ENCODE measurements at places on chromosomes 4 and X. TPM values are rescaled to one million over a fixed set of nuclear protein-coding genes. Genes with fewer than 3 reads are reported as not detected.

- DNase-seq = no peak
Measured at GRCh38 chr4:169098969-169099690, 89.1 kb upstream of the CBR4 start.

DNA sequence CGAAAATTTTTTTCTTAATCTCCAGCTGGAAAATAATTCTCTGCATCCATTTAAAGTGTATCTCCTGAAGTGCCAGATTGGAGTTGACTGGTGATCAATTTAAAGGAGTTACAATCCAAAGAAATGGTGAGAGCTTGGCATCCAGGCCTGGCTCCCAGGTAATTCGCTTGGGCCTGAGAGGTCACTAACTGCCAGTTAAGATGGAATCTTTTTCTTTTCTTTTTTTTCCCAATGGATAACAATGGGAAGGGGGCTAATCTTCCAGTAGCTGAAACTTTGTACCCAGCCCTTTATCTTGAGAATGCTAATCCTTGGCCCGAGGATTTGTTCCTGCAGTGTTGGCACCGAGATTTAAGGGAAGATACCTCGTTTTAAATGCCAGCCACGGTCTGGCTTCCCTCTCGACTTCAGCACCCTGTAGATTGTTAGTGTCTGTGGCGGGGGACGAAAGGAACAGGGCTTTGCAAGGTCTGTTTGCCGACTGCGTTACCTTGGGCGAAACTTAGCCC lies 13.3 kb upstream of the PITX2 start:
- DNase-seq = no peak

Gene GNRHR
- total RNA-seq = not detected

DNA sequence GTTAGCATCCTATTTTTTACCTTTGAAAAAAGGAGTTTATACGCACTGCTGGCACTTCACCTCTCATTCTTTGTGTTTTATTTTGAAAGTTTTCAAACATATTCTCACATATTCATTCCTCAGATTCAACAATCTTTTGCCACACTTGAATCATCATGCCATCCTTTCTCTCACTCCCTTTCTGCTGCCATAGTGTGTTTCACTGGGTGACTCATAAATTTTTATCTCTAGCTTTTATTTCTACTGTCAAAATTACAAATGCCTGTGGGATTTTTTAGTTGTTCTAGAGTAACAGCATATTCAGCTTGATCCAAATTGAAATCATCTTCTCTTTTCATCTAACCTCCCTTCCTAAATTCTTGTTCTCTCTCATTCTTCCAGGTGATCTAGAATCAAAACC lies 28.0 kb downstream of the MFSD8 start:
- DNase-seq = no peak

- DNase-seq = no peak
Measured at GRCh38 chr4:38231626-38232025, 271.4 kb downstream of the PTTG2 start.

DNA sequence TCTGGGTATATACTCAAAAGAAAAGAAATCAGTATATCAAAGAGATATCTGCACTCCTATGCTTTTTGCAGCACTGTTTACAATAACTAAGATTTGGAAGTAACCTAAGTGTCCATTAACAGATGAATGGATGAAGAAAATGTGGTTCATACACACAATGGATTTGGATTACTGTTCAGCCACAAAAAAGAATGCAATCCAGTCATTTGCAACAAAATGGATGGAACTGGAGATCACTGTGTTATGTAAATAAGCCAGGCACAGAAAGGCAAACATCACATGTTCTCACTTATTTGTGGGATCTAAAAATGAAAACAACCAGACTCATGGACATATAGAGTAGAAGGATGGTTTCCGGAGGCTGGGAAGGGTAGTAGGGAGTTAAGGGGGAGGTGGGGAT lies 17.6 kb upstream of the NXT2 start:
- no peak for DNase-seq

Gene MAOA
- 0.45 TPM for total RNA-seq

DNA sequence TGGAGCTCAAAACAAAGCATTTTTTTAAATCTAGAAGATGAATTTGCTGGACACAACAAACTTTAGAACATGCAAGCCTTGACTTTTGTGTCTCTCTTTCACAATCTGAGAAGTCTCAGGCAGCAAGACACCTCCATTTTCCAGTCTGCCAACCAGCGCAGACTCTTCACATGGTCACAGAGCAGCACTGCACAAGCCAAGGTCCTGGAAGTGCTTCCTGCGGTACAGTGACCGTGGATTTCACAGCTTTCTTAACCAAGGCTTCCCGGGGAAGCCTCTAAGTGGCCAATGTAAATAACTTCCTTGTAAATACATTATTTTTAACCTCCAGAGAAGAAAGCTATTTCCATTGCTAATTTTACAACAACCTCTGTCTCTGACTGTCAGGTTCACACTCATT lies 31.2 kb downstream of the ZNF827 start:
- DNase-seq = no peak

DNA sequence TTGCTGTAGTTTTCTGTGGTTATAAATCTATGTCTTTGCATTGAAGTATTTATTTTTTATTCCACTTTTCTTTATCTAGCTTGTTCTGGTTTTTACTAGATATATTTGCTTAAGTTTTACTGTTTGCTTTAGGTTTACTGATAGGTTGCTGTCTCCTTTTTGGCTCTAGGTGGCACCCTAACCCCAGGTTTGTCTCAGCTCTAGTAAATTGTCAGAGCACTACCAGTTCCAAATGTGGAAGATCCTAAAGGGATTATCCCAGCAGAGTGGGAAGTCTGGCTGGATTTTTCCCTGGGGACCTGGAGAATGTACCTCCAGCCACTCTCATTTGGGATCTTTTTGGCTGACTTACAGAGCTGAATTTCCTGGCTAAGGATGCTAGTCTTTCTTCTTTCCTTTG lies 106.1 kb downstream of the PBDC1 start:
- peak; percentile 29 for DNase-seq

Gene SNX25
- total RNA-seq = 9.7 TPM

DNA sequence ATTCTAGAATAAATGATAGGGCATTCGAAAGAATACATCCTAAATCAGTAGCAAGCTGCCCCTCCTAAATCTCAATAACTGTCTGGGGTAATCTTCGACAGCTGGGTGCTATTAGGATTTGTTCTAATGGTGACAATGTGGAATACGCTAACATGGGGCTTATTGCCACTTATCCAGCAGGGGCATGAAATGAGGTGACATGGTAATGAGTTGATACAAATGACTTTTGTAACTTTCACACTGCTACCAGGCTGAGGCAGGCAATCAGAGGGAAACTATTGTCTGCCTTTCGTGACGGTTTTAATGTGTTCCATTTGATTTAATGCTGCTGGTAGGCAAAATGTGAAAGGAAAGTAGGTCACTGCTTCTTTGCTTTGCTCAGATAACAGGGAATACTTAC lies 1047.4 kb upstream of the PABPC4L start:
- DNase-seq = no peak

- DNase-seq = no peak
Measured at GRCh38 chr4:44100456-44100855, 348.2 kb downstream of the KCTD8 start.

- no peak for DNase-seq
Measured at GRCh38 chr4:163651761-163652160, 157.3 kb downstream of the TMA16 start.

- DNase-seq = no peak
Measured at GRCh38 chr4:158532556-158533231, 11.0 kb downstream of the RXFP1 start.

Gene ODAPH
- not detected for total RNA-seq

DNA sequence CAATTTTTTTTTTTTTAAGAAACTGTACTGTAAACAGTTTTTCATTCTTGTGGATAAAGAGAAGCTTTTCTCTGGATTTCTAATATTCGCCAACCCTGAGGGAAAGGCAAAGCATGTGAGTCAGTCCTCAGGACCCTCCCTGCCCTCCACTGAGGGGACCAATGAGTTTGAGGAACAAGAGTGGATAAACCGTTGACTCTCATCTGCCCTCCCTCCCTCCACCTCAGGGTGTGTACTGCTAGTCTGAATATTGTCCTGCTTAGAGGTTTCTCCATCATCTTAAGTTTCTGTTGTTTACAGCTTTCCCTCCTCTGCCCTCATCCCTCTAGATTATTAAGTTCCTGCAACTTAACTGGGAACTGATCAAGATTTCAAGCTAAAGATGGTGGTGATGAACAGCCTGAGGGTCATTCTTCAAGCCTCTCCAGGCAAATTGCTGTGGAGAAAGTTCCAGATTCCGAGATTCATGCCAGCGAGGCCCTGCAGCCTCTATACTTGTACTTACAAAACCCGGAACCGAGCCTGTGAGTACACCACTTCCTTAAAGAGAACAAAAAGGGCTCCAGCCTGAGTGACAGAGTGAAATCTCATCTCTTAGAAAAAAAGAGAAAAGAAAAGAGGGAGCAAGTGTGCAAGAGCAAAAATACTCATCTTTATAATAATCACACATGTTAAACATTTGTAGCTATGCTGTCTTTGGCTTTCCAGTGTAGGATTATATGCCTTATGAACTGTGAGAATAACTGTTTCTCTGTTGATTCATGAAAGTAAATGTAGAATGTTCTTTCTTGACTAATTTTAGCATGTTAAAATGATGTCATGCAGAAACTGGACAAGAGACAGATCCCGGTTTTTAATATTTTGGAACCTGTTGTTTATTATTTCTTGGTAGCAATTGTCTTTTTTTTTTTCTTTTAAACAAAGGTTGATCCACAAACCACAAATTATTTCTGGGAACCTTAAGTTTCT lies 11.9 kb downstream of the CA5B start:
- no peak for DNase-seq

Gene MAP9
- total RNA-seq = 17.8 TPM

DNA sequence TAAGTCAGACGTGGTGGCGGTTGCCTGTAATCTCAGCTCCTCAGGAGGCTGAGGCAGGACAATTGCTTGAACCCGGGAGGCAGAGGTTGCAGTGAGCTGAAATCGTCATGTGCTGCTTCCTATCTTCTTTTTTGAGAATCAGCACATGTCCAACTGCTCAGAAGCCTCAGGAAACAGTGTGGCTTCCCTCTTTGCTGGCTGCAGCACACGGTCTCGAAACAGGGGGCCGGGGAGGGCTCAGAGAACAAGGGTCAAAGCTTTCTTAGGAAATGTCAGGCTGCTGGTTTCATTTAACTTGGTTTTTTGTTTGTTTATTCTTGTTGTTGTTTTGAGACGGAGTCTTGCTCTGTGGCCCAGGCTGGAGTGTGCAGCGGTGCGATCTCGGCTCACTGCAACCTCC lies 31.3 kb downstream of the CRLF2 start:
- DNase-seq = no peak

Gene ADAM29
- total RNA-seq = not detected

- DNase-seq = no peak
Measured at GRCh38 chr4:98656443-98656842, 2.0 kb downstream of the TSPAN5 start.

- DNase-seq = no peak
Measured at GRCh38 chr4:42633605-42634388, 23.1 kb downstream of the ATP8A1 start.

Gene TREX2
- total RNA-seq = 1.6 TPM

- DNase-seq = peak; percentile 3
Measured at GRCh38 chrX:135740681-135741149, 27.3 kb downstream of the CT45A1 start.

- no peak for DNase-seq
Measured at GRCh38 chr4:138521809-138522208, 279.7 kb upstream of the SLC7A11 start.

- no peak for DNase-seq
Measured at GRCh38 chr4:83240379-83240875, 44.2 kb downstream of the COQ2 start.

GRCh38 chr4:12555011-12555410 lies 929.1 kb downstream of the RAB28 start:
- DNase-seq = no peak

- DNase-seq = no peak
Measured at GRCh38 chr4:98711526-98711925, 53.1 kb upstream of the TSPAN5 start.

DNA sequence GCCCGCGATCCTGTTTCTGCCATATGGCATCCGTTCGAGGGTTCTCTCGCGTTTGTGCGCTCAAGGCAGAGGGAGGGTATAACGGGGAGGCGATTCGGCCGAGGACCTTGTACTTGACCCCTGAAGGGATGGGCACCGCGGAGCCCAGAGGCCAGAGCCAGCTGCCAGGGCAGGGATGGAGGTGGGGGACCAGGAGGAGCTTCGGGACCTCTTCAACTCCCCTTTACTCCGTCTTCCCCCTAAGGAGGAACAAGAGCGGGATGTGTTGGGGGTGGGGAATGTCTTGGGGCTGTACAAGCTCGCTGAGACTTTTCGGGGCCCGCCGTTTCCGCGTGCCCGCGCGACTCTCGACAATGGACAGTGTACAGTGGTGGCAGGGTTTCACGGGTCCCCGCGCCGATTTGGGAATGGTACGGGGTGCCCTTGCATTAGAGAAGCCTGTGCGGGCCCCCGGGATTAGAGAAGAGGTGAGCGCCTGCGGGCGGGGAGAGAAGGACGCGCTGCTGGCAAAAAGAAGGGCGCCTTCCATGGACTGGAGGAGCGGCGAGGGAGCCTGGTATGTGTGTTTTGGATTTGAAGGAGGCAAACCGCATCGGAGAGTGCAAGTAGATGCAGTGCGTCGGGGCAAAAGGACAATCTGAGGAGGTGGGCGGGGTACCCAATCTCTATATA lies 760 bp downstream of the UGT8 start:
- peak; percentile 27 for DNase-seq

DNA sequence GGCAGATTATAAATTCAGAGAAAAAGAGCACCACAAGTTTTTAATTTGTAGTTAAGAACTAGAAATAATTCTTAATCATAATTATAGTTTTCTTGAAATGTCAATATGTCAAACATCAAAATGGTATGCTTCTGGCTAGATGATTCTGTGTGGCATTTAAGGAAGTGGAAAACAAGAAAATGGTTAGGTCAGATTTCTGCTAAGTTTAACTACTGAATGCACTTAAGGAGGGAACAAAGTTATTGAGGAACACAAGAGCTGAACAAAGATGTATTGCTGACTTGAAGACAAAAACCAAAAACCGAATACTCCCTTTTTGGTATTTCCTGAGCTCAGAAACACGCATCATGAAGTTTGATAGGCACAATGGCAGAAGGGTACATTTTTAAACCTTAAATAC lies 58.7 kb upstream of the GPR34 start:
- no peak for DNase-seq

GRCh38 chrX:120647127-120647526 lies 17.3 kb upstream of the C1GALT1C1 start:
- no peak for DNase-seq

GRCh38 chr4:2733001-2733843 lies 22.9 kb downstream of the TNIP2 start:
- no peak for DNase-seq

Measured in neural crest cell (in vitro differentiated cells).